ENCODE measurements at places on chromosomes 5 and 9.

DNA sequence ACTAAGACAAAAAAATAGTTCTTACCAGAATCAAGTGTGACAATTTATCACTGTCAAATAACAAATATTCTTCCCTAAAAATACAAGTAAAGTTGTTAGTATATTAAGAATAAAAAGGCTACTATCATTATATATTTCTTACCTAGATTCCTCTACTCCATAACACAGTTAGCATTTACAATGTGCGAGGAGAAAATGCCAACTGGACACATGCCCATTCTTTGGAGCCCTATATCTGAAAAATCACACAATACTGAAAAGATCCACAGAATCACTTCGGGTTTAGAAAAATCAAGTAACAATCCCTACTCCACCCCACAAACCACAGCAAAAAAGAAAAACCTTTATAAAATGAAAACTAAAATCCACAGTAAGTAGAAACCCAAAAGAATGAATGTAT, 70.9 kb downstream of the PKD2L2 start:
- DNase-seq: no peak

GRCh38 chr5:28473531-28474107, 1435.2 kb upstream of the CDH9 start:
- no peak for DNase-seq

- DNase-seq: no peak
Measured at GRCh38 chr5:180394031-180394636, 41.0 kb upstream of the GFPT2 start.

DNA sequence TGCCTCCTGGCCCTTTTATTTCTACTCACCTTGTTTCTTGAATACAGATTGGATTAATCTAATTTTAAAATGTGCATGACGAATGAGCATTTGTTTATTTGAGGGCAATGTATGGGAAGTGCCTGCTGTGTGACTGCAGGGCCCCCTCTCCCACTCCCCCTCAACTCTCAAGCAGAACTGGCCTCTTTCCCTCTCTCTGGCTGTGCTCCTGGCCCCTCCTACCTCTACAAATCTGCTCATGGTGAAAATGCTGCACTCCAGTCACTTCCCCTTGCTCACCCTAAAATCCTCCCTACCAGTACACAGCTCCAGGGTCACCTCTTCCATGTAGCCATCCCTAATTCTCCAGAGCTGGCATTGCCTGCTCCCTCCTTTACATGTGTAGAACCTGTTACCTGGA, 17.2 kb upstream of the NDST1 start:
- DNase-seq: no peak

- DNase-seq: no peak
Measured at GRCh38 chr9:80937645-80938044, 751.7 kb downstream of the TLE1 start.

GRCh38 chr5:24623031-24623430, 21.7 kb downstream of the CDH10 start:
- DNase-seq: no peak

GRCh38 chr9:133371261-133371711, 4.6 kb downstream of the SURF4 start:
- no peak for DNase-seq

DNA sequence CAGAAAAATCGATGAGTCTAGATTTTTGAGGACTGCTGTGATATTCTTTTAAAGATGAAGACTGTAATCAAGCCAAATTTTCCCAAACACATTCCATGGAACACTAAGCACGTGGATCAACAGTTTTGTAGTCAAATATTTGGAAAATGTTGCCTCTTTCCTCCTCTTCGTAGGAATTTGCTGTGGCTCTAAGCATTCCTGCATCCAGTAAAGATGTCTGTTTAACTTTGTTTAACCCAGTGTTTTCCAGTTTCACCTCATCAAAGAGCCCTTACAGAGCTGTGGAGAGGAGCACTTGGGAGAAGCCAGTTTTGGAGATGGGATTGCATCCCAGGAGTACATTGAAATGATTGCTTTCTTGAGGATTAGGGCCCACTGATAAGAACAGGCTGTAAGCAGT, 58.9 kb downstream of the INSYN2B start:
- DNase-seq: no peak

- no peak for DNase-seq
Measured at GRCh38 chr9:18675973-18676372, 202.0 kb downstream of the ADAMTSL1 start.

- no peak for DNase-seq
Measured at GRCh38 chr5:96093340-96093739, 131.7 kb upstream of the ELL2 start.

DNA sequence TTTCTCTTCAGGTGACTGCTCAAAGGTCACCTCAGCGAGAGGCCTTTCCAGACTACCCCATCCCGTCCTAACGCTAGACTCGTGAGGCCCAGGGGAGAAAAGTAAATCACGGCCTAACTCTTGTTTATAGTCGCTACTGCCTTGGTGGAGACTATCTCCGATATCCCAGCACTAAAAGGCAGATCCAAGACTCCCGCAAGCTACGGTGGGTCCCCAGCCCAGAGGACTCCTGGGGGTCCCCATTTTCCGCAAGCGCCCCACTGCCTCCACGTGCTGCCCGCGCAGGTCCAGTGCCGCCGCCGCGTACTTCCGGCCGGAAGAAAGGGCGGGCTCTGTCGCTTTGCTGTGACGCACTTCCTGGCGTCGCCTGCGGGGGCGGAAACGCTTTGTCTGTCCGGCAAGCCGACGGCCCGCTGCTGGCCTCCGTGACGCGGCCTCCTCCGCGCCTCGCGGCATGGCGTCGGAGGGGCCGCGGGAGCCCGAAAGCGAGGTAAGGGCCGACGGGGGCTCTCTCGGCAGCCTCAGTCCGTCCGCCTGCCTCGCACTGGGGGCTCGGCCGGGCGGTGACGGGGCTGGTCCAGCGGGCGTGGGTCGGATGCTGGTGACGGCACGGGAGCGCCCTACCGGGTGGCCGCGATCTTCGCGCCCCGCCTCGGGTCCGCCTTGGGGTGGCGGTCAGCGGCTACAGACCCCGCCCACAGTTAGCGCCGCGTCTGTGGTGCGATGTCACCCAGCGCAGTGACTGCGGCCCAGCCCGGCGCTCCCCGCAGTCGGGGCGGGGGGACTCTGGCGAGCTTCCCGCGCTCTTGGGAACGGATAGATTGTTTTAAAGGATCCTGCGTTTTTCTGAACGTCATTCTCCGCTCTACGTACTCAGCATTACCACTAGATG, at the start of gene SECISBP2:
TSS of gene SECISBP2 (plus strand) at position 378 of the 892 bp plus-strand sequence. CDS start at position 455, 77 bp downstream.
- DNase-seq: peak; percentile 93

- no peak for DNase-seq
Measured at GRCh38 chr9:119662329-119662728, 293.1 kb upstream of the BRINP1 start.

DNA sequence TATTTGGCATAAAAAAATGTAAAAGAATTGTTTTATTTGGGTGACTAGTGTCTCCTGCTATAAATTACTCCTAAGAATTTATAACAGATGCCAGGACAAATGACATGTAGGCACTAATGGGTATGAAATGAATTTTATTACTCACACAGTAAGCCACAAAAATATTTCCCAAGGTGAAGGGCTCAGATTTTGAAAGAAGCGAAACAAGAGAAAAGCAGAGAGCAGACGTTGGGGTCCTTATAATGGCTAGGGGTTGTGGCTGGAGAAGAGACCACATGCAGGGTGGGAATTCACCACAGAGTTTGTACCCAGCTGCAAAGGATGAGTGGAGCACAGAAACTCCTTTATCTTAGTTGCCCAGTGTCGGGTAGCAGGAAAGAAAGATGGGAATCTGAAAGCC, 45.0 kb upstream of the PRR16 start:
- DNase-seq: no peak

GRCh38 chr5:1765880-1766235, 33.8 kb downstream of the MRPL36 start:
- DNase-seq: no peak

- DNase-seq: no peak
Measured at GRCh38 chr5:103410172-103410571, 151.6 kb downstream of the MACIR start.

DNA sequence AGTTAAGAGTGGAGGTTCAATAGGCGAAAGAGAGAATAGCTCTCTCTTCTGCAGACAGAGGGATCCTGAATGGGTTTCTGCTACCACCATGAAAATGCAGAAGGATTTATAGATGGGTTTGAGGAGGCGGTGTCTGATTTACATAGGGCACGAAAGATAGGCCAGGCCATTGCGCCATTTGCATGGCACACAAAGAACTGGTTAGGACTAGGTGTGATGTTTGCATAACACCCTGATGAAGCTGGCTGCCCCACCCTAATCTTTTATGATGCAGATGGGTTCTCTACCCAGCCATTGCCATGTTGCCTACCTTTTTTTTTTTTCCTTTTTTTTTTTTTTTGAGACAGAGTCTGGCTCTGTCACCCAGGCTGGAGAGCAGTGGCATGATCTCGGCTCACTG, 51.4 kb upstream of the PDZD2 start:
- no peak for DNase-seq

DNA sequence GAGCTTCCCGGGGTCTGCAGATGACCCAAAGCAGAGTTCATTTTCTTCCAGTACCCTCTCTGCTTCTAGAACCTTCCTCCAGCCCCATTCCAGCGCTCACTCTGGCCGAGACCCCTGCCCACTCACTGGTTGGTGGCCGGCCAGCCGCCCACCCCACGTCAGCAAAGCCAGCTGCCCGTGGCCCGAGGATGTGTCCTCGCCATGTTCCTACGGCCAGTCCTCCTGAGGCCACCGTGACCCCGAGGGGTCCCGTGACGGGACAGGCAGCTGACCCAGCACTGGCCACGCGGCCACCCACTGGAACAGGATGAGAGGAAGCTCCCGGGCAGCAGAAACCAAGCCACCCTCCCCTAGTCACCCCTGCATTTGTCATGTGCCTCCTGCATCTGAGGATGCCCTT, 39.1 kb upstream of the SLC6A19 start:
- DNase-seq: no peak

- DNase-seq: peak; percentile 18
Measured at GRCh38 chr5:135489466-135490244, 37.5 kb upstream of the TIFAB start.

- no peak for DNase-seq
Measured at GRCh38 chr5:93677359-93677891, 64.0 kb downstream of the POU5F2 start.

- DNase-seq: no peak
Measured at GRCh38 chr9:83511051-83511450, 27.1 kb downstream of the FRMD3 start.

DNA sequence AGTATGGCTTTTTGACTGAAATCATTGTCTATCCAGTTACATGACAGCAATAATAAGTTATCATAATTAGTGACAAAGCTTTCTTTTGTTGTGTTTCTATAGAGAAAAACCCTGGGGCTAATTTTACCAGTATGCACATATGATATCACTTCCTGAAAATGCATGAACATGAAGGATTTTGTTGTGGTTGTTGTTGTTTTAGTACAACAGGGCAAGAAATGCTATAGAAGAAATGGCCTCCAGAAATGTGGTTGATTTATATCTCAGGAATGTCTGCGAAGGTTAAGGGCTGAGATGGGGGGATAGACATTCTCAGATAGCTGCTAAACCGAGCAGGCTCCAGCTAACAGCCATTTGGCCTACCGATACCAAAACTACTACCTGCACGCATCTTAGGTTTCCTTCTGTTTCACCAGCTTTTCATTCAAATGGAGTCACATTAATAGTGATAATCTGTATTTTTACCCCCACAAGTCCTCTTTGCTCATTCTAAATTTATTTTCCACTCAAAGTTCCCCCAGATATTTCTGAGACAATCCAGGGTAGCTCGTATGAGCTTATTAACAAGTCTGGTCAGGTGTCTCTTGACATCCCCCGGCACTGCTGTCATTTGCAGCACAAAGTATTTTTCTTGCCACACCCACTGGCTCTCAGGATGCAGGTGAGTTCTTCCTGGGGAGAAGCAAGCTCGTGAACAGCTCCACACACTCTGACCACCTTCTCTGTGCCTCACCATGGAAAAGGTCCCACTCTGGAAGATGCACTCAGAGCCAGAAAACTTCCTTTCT, 232.4 kb upstream of the GAS1 start:
- DNase-seq: no peak

DNA sequence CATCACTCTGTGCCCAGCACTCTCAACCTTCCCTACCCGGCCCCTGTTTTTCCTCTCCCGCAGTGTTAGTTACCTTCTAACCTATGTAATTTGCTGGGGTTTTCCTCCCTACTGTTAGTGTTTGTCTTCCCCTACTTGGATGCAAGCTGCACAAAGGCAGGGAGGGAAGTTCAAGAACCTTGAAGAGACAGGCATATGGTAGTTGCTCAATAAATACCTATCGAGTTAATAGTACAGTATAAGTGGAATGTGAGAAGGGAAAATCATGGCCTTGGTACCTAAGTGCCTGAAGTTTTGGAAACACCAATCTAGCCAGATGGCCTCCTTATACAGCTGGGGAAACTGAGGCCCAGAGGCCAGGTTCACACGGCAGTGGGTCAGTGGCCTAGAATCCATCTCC, 24.2 kb downstream of the PDGFRB start:
- DNase-seq: no peak

DNA sequence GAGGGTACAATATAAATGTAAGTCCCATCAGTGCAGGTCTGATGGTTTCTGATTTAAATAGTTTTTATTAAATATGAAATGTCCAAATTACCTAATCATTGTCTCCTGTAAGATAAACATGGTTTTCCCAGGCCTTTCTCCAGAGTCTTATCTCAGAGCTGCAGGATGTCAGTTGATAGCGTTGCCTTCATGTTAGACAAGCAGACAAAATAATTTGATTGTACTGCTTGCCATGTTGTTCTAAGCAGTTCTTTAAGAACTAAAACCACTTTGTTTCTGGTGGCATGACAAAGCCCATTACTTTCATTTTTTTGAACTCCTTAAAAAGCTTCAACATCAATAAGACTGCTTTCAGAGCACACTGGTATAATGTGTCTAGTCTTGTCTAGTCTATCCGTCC, 1073.5 kb downstream of the MAT2B start:
- no peak for DNase-seq

DNA sequence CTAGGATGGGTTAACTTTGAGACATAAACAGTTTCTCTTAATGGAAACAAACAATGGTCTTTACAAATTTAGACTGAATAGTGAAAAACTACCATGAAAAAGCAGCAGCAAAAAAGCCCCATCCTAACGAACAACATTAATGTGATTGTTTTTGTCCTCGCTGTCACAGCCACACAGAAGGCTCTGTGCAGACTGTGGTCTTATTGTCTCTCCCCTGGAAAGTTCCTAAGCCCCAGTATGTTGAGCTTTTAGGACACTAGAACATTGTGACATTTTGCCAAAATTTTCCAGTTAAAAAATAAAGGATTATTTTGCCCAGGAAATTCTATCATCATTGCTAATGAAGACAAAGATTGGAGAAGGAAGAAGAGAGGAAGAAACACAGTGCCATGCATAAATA, 12.6 kb upstream of the SOWAHA start:
- no peak for DNase-seq

DNA sequence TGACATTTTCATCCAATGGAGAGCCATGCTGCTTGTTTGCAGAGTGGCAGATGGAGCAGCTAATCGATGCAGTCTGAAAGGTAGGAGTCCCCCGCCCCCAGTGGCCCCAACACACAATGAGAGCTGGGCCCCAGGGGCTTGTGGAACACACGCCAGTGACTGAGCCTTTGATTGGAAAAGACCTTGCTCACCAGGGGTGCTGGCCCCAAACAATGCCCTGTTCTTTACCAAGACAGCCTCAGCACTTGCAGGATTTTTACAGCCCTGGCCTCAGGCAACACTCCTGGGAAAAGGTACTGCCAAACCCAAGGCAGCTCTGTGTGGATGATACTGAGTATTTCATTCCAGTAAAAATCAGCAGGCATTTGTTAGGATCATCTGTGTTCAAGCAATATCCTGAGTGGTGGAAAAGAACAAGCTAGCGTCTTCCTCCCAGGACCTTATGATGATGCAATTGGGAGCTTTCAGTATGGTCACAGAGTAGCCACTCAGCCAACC, 276.8 kb upstream of the CLINT1 start:
- DNase-seq: peak; percentile 2

Measured in small intestine (tissue), 16 donors.